ENCODE measurements at places on chromosomes 11 and 22.
A peak's percentile ranks its signal among the peaks of the same experiment; 100 is the strongest.

- no peak for DNase-seq
Observed at GRCh38 chr11:119928047-119928446, 199.0 kb upstream of the NECTIN1 start.

DNA sequence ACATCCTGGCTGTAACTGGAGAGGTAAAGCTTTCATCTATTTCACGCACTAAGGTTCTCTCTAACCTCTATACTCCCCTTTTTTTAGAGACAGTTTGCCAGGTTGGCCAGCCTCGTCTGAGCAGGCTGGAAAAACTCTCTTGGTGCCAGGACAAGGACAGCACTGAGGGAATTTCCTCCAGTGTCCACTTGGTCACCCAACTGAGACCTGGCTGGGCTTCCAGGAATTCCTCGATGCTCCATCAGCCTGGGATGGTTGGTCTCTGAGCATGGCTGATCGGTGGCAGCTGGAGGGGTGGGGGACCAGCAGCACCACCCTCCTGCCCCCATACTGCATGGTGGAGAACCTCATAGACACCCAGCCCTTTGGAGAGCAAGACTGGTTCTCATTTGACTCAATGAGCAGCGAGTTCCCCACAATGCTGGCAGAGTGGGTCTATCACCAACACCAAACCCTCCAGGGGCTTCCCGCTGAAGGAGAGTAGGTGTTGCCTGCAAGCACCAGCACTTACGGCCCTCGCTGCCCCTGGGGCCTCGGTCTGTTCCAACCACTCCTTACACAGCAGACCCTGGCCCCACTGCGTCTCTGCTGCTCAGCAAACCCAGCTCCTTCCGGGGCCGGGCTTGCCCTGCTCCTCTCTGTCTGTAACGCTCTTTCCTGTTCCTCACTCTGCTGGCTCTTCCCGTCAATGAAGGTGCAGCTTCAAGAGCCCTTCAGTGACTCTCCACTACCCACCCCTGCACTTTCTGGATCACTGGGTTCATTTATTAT is 122.2 kb downstream of the ST3GAL4 start:
- peak; percentile 64 for DNase-seq

DNA sequence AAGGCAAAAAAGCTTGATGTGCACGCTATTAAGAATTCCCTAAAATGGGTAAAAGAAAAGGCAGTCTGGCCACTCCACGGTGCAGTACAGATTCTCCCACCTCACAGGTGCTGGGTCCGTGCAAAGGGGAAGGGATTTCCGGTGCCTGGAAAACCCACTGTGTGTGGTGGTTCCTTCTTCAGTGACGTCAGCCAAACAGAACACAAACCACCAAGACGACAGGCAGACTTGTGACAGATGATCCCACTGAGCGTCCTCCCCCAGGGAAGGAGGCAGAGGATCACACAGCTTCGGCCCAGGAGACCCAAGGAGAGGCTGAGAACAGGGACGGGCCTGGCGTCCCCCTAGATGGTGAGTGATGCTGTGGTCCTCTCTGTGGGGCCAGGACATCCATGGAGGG is 18.6 kb downstream of the PHF21B start:
- DNase-seq, result no peak

- no peak for DNase-seq
Observed at GRCh38 chr11:93686812-93687211, 25.3 kb downstream of the CEP295 start.

- DNase-seq, result no peak
Observed at GRCh38 chr11:10594407-10594806, 25.9 kb upstream of the LYVE1 start.

DNA sequence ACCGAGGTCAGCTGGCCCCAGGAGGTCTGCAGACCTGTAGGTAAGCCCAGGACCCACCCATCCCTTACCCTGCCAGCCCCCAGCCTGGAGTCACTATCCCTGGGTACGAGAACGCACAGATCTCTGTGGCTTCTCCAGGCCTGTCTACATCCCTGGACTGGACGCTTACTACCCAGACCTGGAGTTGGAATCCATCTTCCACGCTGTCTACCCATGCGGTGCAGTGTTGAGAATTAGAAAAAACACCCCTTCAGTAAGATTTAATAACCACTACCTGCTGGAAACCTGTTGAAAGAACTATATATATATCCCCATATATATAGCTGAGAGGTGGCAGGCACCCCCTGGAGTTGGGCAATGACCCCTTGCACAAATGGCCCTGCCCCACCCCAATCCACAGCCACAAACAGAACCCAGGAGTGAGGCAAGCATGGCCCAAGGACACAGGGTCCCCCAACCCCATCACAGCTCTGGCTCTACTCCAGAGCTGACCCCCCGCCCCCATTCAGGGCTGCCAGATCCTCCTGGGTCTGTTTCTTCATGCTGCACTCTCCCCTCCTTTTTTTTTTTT is 17.7 kb upstream of the RGL4 start:
- no peak for DNase-seq

DNA sequence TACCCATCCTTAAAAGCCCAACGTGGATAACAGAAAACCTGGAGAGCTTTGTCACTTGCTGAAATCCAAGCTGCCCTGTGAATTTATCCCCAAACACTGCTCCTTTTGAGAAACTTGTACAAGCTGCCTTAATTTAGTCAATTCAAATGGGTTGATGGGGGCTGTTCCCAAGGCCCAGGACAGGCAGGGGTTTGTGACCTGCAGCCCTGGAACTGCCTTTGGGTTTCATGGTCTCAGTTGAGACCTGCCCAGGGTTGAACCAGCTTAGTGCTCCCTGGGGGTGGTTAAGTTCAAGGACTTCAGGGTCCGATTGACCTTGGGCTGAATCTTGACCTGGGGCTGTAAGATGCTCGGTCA is 112.1 kb upstream of the OR4B1 start:
- no peak for DNase-seq
